ENCODE measurements at places on chromosomes 6 and 20.

GRCh38 chr6:24922170-24922569, 13.6 kb downstream of the RIPOR2 start:
- DNase-seq: no peak

DNA sequence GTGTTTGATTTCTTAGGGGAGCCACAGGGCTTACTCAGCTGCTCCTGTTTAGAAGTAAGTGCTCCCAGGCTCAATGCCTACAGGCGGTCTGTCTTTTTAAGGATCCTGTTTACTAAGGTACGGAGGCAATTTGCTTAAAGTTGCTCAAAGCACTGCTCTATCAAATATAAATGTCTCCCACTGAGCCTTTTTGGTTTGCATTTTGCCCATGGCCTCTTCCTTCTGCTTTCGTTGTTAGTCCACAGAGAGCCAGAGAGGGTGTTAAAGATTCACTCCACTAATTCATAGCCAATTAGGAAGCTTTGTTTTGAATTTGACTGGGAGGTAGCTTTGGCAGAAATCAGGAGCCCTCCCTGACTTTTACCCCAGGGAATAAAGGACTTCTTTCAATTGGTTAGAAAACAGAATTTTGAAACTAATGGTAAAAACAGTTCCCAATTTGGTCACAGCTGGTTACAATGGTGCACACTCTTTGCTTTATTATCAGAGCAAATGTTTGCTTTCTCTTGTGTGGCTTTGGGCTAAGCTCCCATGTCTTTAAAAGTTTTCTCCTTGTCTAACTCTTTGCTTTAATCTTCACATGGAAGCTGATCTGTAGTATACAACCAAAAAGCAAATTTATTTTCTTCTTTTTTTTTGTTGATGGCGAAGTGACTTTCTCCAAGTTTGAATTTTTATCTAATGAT, 126.2 kb downstream of the IMPG1 start:
- DNase-seq: no peak

- DNase-seq: no peak
Measured at GRCh38 chr20:41027872-41028358, 707 bp upstream of the TOP1 start.

DNA sequence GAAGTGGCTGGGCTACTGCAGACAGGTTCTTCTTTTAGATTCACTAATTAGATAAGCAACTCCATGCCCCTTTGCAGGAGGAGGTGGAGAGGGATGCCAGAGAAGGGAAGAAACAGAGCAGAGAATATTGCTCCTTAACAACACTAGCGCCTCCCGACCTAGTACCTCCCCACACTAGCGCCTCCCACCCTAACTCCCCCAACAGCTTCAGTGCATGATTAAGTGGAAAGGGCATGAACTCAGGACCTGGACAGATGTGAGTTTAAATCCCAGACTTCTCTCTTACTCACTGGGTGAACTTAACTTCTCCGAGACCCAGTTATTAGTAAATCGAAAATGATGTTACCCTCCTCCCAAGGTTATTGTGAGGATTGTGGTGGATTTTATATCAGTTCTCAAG, 25.7 kb downstream of the STX11 start:
- no peak for DNase-seq

DNA sequence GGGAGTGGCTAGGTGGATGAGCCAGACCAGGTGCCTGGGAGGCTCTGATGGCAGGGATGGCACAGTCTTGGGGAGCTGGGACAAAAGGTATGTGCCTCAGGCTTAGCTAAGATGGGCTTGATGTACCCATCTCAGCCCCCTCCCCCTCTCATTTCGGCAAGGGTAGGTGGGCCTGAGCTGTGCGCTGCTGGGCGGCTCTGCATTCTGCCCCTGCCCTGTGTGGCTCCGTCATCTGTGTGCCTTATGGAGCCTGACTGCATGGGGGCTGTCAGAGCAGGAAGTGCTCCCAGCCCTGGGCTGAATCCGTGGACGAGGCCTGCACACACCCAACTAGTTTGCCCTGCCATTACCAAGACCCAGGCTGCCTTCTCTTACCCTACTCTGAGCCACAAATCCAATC, 54.7 kb downstream of the PYGB start:
- no peak for DNase-seq

GRCh38 chr6:38483526-38483925, 156.2 kb downstream of the BTBD9 start:
- peak; percentile 36 for DNase-seq

GRCh38 chr20:54351371-54352136, 123.8 kb upstream of the DOK5 start:
- DNase-seq: no peak

DNA sequence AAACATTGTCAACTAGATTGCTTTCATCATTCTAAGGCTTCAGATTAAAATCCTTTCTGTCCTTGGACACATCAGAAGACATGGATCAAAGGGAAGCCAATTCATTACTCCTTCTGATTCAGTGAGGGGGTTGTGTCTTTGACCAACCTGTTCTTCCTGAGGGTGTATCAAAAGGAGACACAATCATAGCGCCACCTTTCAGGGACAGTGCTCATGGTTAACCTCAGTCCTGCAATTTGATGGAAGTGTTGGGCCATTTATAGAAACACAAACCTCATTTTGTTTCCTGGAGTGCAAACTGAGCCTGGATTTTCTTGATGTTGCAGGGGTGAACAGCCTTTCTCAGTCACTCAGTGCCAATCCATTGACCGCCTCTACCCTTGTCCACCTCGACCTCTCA, 163.9 kb upstream of the SCGN start:
- DNase-seq: no peak

DNA sequence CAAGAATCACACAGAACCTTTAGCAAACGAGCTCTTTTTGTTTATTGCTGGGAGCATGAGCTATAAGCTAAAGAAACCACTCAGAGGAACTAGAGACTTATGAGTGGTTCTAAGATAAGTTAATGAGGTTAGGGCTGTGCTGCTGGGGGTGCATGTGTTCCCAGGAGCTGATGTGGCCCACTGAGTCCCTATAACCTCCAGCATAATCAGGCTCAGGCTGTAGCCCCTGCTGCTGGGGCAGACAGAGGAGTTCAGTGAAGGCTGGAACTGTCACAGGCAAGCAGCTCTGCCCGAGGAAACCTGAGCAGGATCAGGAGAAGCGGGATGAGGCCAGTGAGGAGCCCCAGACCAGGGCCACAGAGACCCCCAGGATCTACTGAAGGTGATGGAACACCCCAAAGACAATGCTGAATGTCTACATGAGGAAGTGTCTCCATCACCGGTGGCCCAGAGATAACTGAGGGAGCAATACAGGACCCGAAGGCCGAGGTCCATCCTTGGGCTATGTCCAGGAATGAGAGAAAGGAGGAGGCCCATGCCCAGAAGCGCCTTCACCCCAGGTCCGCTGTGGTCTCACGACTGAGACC, 17.3 kb downstream of the TUBB2B start:
- no peak for DNase-seq

DNA sequence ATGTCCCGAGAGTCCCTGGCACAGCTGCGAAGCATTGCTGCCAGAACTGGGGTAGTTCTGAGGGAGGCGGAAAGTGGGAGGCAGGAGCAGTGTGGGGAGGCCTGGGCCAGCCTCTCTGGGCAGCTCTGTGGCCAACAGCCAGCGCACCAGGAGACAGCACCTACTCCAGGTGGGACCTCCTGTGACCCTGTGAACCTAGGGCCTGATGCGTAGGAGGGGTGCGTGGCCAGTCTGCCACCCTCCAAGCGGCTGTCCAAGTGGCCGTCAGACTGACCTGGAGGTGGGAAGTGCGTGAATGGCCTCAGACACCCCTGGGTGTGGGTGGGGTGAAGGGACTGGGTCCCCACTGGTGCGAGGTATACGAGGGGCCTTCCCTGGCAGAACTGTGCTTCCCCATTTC, 15.5 kb downstream of the SS18L1 start:
- no peak for DNase-seq

DNA sequence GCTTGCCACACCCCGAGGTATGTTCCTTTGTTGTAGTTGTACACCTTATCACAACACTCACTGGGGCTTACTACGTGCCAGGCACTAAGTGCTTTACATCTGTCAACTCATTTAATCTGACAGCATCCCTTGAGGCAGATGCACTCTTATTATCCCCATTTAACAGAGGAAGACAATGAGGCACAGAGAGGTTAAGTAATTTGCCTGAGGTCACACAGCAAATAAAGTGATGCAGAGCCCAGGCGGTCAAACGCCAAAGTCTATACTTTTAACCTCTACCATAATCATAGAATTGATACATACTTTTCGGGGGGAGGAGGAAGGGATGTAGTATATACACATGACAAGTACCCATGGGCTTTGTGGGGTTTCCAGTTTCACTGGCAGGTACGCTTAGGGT, 37.7 kb downstream of the MDFI start:
- DNase-seq: no peak

DNA sequence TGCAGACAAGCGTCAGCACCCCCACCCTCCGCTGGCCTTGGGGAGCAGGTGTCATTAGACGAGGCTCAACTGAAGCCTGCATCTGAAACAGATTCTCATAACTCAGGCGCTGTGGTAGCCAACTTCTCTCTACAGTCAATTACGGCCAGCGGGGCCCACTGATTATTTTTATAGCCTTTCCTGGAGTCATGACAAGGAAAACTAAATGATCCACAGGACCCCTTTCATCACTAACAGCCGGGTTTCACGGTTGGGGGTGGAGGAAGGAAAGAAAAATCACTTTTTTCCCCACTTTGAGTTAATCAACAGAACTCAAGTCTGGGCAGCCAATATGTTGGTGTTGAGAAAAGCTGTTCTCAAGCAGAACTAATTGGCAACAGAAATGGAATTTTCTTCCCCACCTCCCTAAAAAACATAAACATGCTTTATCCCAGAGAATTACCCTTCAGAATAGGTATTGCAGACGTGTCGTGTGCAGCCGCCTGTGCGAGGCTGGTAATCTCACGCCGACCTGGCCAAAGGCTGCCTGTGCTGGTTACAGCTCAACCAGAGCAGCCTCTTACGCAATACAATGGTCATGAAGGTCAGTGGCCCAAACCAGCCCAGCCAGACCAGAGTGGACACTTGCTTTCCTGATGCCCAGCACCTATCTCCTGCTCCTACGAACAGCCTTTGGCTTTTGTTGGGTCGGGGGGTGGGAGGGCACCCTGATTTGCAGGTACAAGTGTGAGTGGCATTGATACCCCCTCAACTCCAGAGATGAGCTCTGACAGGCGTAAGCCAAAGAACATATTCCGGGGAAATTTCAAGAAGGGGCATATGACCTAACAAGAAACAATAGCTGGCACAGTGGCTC, 11.0 kb downstream of the RIPOR3 start:
- no peak for DNase-seq

DNA sequence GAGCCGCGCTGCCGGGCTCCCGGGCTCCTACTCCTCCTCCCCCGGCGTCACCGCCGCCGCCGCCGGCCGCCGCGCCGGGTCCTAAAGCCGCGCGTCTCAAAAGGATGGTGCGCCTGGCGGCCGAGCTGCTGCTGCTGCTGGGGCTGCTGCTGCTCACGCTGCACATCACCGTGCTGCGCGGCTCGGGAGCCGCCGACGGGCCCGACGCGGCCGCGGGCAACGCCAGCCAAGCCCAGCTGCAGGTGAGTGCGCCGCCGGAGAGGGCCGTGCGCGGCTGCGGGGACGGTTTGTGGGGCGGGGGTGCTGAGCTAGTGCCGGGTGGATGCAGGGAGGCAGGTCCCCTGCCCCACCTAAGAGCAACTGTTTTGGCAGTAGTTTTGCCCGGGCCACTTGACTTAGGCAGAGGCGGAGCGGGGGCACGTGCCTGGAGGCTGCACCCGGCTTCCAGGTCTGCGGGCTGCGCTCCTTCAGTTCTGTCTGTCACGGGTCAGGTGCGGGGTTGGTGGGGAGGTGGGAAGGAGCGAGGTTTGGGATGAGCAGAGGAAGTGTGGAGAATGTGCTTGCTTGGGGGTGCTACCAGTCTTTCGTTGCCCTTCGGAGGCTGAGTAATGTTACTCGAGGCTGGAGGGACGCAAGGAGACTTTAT, 722 bp downstream of the ISM1 start:
- DNase-seq: peak; percentile 84

DNA sequence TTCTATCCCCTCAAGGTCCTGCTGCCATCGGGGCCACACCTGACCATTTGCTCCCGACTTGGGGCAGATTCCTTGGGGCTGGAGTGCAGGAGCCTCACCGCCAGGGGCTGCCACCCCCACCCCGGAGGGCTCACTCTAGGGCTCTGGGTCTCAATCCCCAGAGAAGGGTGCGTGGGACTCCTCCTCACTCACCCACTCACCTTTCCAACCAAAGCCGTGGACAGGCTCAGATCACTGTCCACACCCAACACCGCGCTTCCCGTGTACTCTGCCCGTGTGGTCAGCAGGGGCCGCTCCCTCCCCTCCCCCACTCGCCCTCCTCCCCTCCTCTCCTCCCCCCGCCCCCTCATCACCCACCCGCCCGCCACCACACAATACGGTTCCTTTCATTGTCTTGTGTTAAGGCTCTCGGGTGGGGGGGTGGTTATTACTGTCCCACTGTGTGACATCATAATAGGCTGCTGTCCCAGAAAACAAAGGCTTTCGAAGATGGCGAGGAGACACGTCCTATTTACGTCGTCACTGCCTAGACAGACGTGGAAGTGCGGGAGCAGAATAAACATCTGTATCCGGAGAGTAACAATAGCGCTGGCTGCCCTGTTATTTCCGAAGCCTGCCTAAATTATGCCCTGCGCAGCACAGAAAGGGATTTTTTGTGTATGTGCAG, 85.8 kb downstream of the YTHDF1 start:
- DNase-seq: no peak

GRCh38 chr20:19284400-19285178, 72.1 kb downstream of the SLC24A3 start:
- DNase-seq: no peak

- no peak for DNase-seq
Measured at GRCh38 chr6:126091466-126091865, 105.1 kb downstream of the TRMT11 start.

GRCh38 chr20:54068966-54069365, 1.4 kb downstream of the BCAS1 start:
- DNase-seq: no peak

DNA sequence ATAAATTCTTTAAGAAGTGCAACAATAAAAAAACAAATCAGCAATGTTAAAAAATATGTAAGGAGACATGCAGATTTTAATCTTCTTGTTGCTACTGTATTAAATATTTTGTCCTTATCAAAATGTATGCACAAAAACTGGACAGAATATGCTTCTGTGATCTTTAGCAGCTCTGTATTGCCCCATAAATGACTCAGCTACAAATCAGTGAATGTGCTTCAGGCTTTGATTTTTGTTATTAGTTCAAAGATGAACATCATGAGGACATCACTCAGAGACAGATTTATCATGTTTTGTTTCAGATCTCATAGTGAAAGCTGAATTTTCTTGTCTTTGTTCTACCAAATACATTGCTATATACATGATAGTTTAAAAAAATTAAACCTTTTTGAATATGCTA, 312.4 kb downstream of the GRIK2 start:
- DNase-seq: no peak
